T1000 (cell line): ENCODE measurements at places on chromosomes 6 and 20.
A peak's percentile ranks its signal among the peaks of the same experiment; 100 is the strongest.

DNA sequence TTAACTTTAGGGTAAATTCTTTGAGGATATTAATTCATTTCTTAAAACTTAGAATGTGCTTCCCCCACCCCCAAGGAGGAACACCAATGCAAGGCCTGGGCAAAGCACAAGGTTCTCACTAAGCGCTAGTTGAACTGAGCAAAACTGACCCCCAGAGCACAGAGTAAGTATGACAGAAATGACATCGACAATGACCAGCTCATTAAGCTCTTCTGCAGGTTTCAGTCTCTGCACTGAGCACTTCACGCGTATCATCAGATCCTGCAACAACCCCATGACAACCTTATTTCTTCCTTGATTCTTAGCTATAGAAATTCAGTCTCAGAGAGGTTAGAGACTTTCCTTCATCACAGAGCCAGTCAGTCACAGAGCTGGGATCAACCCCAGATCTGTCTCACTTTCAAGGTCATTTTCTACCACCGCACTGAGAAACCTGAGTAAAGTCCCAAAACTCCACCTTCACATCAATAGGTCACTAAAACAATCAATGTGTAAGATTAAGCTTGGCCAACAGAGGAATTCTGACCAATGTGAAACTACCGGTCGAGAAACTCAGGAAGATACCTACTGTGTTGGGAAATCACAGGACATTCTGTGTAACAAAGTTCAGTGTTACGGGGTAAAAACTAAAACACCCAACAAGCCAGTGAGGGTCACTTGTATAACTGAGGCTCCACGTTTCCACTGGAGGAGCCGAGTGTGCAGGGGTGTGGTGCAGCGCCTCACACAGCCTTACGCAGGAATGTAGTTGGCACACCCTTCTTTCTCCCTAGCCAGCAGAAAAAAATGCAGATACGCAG, 129.0 kb upstream of the FOXQ1 start:
- DNase-seq = no peak

GRCh38 chr6:135675862-135676261, 175.6 kb upstream of the PDE7B start:
- no peak for DNase-seq

- DNase-seq = no peak
Observed at GRCh38 chr6:77010931-77011542, 452.3 kb downstream of the HTR1B start.

DNA sequence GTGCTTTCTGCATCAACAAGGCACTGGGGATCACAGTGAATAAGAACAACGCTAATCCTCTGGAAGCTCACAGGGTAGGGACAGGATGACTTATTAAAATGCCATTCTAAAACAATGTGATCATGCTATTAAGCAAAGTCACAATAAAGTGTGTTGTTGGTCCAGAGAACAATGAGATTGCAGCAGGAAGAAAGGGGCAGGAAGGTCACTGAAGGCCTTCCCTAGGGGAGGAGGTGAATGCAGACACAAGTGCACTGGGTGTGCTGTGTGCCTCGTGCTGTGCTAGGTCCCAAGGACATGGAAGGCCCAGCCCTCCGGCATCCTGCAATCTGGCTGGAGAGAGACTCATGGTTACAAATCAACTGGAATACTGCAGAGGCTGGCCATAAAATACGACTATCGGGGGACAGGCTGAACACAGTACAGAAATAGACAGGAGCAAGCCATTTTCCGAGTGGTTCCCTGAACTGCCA, 55.7 kb downstream of the LYRM4 start:
- no peak for DNase-seq

GRCh38 chr6:118639054-118639964, 12.1 kb downstream of the CEP85L start:
- DNase-seq = no peak

GRCh38 chr6:86147859-86148258, 505.2 kb upstream of the SYNCRIP start:
- no peak for DNase-seq

- peak; percentile 75 for DNase-seq
Observed at GRCh38 chr6:69416776-69417175, 380.0 kb downstream of the LMBRD1 start.

DNA sequence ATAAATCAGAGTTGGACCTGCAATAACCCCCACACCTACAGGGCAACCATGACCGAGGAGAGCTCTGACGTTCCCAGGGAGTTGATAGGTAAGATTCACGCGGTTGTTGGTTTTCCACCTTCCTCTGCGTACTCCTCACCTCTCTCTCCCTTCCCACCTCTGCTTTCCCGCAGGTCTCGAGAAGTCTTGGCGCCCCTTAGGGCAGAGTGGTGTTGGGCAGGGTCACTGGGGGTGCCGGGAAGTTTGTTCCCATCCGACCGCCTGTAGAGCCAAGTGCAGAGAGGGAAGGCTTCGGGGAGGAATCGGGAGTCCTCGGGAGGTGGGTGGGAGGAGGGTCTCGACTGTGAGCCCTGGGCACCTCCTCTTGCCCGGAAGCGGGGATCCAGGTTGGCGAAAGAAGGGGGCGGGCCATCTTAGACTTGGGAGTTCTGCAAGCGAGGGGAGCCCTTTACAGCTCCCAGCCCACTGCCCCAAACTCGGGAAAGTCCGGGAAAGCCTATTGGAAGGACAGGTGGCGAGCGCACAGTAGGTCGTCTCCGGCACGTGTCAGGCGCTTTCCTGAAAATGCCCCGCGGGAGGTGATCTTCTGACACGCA, 672 bp downstream of the CARMIL1 start:
- no peak for DNase-seq

DNA sequence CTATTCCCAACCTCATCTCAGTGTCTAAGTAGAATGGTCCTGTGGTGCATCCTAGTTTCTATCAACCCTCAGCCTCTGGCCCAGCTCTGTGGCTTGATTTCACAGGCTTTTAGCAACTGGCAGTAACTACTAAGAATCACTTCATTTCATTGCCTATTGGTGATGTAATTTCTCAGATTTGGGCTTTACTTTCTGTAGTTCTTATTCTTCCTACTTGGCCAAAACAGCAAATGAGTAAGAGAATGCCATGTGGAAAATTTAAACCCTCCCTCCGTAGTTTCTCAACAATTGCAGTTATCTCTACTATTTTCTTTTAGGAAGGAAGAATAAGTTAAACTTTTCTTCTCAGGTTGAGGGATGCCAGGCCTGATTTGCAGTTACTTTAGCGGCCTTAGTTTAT, 387.3 kb downstream of the CDKAL1 start:
- no peak for DNase-seq

- DNase-seq = peak; percentile 7
Observed at GRCh38 chr6:106751501-106752252, 122.3 kb downstream of the QRSL1 start.

DNA sequence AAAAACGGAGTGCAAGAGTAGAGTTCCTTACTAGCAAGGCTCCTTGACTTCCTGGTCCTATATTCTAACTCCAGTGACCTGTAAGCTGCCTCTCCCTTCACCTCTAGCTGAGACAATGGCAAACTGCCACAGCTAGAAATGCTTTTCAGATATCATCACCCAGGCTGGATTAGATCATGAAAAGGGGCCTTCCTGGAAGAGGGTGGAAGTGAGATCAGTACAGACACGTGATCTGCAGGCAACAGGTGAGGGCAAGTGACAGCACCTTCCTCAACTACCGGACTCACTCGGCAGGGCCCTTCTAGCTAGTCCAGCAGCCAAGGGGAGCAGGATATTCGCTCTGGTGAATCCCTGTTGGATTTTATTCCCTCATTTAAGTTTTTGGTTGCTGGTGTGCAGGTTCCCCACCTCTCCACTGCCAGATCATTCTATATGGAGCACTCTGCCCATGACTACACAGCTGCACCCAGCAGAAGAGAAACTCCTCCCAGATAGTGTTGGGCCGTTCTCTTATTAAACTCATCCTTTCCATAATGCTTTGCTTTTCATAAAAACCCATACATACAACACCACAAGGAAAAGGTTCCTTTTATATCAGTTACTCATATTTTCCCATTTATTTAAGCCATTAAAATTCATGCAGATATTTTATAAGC, 26.4 kb upstream of the FAM83C start:
- DNase-seq = peak; percentile 70

DNA sequence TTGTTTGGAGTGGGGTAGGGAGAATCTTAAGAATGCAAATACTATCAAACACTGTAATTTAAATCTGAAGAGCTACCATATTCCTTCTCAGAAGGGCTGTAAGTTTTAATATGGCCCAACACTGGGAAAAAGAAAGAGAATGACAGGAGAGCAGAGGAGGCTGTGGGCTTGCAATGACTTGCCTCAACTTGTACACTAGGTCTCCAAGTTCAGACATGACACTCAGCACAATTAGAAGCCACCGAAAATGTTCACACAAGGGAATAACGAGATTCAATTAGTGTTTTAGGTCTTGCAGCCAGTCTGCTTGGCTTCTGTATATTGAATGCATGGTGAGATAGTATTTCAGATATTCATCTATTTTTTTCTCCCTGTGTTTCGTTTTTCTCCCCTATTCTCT, 89.4 kb downstream of the HS3ST5 start:
- no peak for DNase-seq

DNA sequence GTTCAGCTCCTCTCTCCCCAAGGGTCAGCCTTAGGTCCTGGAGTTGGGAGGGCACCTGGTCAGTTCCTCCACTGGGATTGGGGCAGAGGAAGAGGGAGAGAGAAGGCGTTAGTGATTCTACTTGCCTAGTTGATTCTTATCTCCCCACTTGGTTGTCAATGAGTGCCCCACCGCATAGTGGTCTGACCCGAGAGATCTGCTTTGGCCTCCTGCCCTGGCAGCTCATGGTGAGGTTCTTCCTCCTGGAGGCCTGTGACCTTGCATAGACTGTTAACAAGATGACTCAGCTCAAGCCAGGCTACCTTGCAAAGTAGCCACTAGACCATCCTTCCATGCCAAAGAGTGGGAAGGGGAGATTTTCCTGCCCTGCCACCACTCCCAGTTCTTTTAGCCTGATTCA, 160.6 kb downstream of the TMEM200A start:
- DNase-seq = no peak
